Colonic mucosa (tissue), 4 donors: ENCODE measurements at places on chromosomes 16 and 17. TPM values are rescaled to one million over a fixed set of nuclear protein-coding genes. Genes with fewer than 3 reads are reported as not detected.
A peak's percentile ranks its signal among the peaks of the same experiment; 100 is the strongest.

DNA sequence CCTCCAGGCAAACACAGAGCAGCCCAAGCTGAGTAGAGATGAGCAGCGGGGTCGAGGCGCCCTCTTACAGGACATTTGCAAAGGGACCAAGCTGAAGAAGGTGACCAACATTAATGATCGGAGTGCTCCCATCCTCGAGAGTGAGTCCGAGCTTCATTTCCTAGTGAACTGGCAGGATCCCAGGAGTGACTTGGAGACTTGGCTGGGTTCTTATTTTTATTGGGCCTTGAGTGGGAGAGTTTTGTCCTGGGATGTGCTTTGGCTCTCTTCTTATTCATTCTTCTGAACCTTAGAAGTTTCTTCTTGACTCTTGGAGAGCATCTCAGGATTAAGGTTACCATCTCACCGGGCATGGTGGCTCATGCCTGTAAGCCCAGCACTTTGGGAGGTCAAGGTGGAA is 27.2 kb upstream of the CDC6 start:
- no peak overlapping the region for H3K27ac ChIP-seq
- no peak overlapping the region for H3K4me3 ChIP-seq
- H3K36me3 ChIP-seq: peaks cover 17% of the 10 kb centered on the region
- DNase-seq: no peak
- no peaks in the 10 kb centered on the region for H3K27me3 ChIP-seq

DNA sequence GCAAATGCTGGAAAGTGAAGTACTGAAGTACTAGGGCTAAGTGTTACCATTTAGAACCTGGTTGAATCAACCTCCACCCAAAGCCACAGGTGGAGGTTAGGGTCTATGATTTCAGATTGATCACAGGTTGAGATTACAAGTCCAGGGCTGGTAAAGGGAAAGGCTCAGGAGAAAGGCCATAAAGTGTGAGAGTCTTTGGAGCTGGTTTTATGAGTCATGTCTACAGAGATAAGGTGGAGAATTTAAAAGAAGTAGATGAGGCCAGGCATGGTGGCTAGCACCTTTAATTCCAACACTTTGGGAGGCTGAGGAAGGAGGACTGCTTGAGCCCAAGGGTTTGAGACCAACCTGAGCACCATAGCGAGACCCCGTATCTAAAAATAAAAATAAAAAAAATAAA is 221.7 kb upstream of the CDH11 start:
- no peak overlapping the region for H3K27ac ChIP-seq
- no peaks in the 10 kb centered on the region for H3K27me3 ChIP-seq
- H3K4me3 ChIP-seq: no peak overlapping the region
- no peaks in the 10 kb centered on the region for H3K36me3 ChIP-seq
- no peak for DNase-seq

DNA sequence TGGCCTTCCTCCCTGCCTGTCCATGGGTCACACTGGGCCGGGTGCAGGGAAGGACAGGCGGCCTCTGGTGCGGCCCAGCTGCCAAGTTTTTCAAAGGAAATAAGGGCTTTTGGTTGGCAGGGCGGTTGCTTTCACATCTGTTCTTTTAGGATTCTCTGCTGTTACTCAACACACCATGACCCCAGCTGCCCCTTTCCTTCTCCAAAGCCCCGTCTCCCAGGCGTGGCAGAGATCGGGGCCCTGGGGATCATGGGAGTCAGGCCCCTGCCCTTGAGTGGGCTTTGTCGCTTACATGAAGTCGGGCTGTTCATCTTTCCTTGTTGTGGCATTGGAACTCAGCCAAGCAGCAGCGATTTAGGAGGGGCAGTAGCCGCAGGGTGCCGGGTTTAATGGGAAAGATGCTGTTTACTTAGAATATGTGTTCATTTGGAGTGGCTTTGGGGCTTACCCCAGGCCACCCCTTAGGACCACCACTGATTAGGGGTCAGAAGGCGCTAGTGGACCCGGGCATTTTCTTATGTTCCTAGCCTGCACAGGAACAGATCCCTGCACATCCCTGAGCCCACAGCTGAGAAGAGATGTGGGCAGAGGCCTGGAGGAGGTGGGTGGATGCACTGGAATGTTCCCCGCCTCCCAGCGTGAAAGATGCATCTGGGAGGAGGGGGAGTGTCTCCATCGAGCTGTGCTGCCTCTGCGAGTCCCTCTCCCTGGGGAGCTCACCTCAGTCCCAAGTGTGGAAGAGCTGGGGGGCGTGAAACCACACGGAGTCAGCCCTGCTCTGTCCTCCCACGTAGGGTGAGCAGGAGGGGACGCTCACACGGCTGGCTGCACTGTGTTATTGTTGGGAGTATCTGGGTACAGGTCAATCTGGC is 6.8 kb upstream of the ADCY7 start:
- DNase-seq: peak; percentile 43
- no peak overlapping the region for H3K27ac ChIP-seq
- H3K36me3 ChIP-seq: no peaks in the 10 kb centered on the region
- no peak overlapping the region for H3K4me3 ChIP-seq

DNA sequence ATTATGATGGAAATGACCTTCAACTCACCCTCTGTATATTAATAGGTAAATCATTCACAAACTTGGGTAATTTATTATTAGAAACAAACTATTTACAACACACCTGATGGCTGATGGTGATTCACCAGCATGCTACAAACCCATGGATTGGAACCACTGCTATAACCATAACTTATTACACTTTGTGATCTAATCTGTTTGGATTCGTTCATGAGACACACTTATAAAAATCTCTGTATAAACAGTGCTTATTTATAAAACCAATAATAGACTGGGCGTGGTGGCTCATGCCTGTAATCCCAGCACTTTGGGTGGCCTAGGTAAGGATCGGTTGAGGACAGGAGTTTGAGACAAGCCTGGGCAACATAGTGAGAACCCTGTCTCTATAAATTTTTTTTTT is 16.0 kb downstream of the SMIM36 start:
- no peaks in the 10 kb centered on the region for H3K4me1 ChIP-seq
- no peak for DNase-seq
- H3K36me3 ChIP-seq: no peaks in the 10 kb centered on the region
- H3K4me3 ChIP-seq: no peak overlapping the region
- no peaks in the 10 kb centered on the region for H3K27me3 ChIP-seq

GRCh38 chr17:50130559-50131305 is 772 bp upstream of the SAMD14 start:
- peaks cover 10% of the 10 kb centered on the region for H3K4me1 ChIP-seq
- no peaks in the 10 kb centered on the region for H3K36me3 ChIP-seq

- H3K4me3 ChIP-seq: no peak overlapping the region
- no peaks in the 10 kb centered on the region for H3K27me3 ChIP-seq
- no peaks in the 10 kb centered on the region for H3K36me3 ChIP-seq
- no peak for DNase-seq
- H3K4me1 ChIP-seq: no peaks in the 10 kb centered on the region
These were observed 204.1 kb upstream of the NOG start for GRCh38 chr17:56389356-56389755.

- H3K4me1 ChIP-seq: no peaks in the 10 kb centered on the region
- no peak for DNase-seq
- H3K27ac ChIP-seq: no peak overlapping the region
- no peaks in the 10 kb centered on the region for H3K27me3 ChIP-seq
- H3K4me3 ChIP-seq: no peak overlapping the region
- H3K36me3 ChIP-seq: no peaks in the 10 kb centered on the region
These were observed 417.0 kb upstream of the HSBP1 start for GRCh38 chr16:83390759-83391158.

GRCh38 chr16:31148281-31148728 is 1.6 kb downstream of the PRSS36 start:
- no peaks in the 10 kb centered on the region for H3K27me3 ChIP-seq
- no peaks in the 10 kb centered on the region for H3K36me3 ChIP-seq
- H3K27ac ChIP-seq: no peak overlapping the region
- peak; percentile 88 for DNase-seq

DNA sequence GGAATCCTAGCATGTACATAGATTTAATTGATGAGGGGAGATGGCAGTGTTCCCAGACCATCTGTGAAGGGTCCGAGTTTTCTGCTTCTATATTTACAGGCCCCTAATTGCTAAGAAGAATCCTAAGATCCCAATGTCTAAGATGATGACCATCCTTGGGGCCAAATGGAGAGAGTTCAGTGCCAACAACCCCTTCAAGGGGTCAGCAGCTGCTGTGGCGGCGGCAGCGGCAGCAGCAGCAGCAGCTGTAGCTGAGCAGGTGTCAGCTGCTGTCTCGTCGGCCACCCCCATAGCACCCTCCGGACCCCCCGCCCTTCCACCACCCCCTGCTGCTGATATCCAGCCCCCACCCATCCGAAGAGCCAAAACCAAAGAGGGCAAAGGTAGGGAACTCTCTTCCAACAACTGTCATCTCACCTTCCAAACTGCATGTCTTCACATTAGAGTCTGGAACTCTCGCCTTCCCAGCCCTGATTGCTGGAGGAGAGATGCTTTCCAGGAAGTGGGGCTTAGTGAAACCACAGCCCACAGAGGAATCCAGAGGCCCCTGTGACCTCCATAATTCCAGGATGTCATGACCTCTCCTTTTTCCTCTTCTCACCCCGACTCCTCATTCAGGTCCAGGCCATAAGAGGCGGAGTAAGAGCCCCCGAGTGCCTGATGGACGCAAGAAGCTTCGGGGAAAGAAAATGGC is 4.7 kb downstream of the CHD3 start:
- H3K4me1 ChIP-seq: peaks cover 12% of the 10 kb centered on the region
- peaks cover 17% of the 10 kb centered on the region for H3K36me3 ChIP-seq
- no peak overlapping the region for H3K4me3 ChIP-seq
- H3K27ac ChIP-seq: no peak overlapping the region
- DNase-seq: no peak

DNA sequence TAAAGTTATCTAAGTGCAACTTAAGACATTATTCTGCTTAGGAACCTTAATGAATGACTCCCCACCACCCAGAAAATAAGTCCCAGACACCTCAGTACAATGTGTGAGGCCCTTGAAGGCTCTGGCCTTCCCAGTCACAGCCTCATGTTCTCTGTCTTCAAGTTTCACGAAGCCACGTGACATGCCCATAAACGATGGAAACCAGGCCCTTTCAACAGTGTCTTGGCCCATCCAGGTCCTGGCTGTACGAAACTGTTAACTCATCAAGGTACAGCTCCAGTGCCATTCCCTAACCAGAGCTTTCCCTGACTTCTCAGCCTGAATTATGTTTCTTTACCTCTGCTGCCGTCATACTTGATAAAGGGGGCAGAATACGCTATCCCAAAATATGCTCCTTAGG is 69.0 kb downstream of the ARHGAP17 start:
- H3K27ac ChIP-seq: no peak overlapping the region
- no peak for DNase-seq
- H3K36me3 ChIP-seq: peaks cover 6% of the 10 kb centered on the region

GRCh38 chr16:9012848-9013507 is 49.3 kb upstream of the USP7 start:
- no peak overlapping the region for H3K27ac ChIP-seq
- H3K4me1 ChIP-seq: peaks cover 4% of the 10 kb centered on the region

GRCh38 chr17:82300707-82301270 is 16.6 kb downstream of the CD7 start:
- H3K4me3 ChIP-seq: no peak overlapping the region
- peak; percentile 72 for DNase-seq
- H3K27me3 ChIP-seq: peaks cover 4% of the 10 kb centered on the region

DNA sequence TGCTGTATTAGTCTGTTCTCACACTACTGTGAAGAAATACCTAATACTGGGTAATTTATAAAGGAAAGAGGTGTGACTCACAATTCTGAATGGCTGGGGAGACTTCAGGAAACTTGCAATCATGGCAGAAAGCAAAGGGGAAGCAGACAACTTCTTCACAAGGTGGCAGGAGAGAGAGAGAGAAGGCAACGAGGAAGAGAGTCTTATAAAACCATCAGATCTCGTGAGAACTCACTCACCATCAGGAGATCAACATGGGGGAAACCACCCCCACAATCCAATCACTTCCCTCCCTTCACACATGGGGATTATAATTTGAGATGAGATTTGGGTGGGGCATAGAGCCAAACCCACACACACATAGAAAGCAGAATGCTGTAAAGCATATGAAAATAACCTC is 896.2 kb downstream of the CDH11 start:
- H3K4me1 ChIP-seq: no peaks in the 10 kb centered on the region
- H3K27me3 ChIP-seq: no peaks in the 10 kb centered on the region
- DNase-seq: no peak
- no peaks in the 10 kb centered on the region for H3K36me3 ChIP-seq

DNA sequence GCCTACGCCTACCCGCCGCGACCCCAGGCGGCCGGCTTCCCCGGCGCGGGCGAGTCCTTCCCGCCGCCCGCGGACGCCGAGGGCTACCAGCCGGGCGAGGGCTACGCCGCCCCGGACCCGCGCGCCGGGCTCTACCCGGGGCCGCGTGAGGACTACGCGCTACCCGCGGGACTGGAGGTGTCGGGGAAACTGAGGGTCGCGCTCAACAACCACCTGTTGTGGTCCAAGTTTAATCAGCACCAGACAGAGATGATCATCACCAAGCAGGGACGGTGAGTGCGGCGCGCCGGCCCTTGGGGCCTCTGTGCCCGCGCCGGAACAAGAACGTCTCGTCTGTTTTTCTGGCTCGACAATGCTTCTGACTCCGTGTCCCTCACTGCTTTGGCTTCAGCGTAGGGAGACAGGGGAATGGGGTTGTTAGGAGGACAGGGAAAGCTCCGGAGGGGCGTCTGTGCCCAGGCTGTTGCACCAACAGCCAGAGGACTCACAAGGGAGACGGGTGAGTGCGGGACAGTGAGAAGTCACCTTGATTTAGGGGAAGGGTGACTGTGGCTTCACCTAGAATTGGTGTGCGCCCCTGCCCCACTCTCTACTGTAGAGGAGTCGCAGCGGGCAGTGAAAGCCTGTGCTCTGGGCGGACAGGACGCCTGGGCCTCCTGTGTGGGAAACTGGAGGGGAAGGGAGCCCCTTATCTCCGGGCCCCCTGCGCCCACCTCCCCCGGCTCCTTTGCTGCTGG is 806 bp downstream of the TBX21 start:
- H3K27me3 ChIP-seq: peaks cover 25% of the 10 kb centered on the region
- H3K27ac ChIP-seq: peak overlapping the region; percentile 9
- peak overlapping the region; percentile 47 for H3K4me3 ChIP-seq
- peaks cover 3% of the 10 kb centered on the region for H3K4me1 ChIP-seq

DNA sequence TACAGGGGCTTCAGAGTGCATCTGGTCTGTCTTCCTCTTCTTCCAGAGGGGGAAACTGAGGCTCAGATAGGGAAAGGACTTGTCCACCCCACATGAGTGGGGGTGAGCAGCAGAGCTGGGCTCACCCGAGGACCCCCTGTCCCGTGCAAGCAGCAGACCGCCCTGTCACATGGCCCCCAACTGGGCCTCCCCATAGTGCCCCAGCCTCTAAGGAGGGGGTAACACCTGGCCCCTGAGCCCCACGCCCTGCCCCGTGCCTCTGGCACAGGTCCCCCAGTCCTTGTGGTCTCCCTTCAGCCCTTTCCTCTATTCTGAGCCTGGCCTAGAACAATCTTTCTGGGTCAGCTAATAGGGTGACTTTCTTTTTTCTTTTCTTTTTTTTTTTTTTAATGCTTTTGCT is 6.5 kb upstream of the NECAB2 start:
- no peak for DNase-seq
- H3K4me1 ChIP-seq: no peaks in the 10 kb centered on the region
- no peak overlapping the region for H3K27ac ChIP-seq
- no peak overlapping the region for H3K4me3 ChIP-seq
- no peaks in the 10 kb centered on the region for H3K36me3 ChIP-seq

GRCh38 chr17:31842195-31843069 is 16.6 kb downstream of the COPRS start:
- no peaks in the 10 kb centered on the region for H3K4me1 ChIP-seq
- H3K27me3 ChIP-seq: no peaks in the 10 kb centered on the region
- no peaks in the 10 kb centered on the region for H3K36me3 ChIP-seq
- H3K4me3 ChIP-seq: peak overlapping the region; percentile 16

The IRX3 gene
- total RNA-seq: not detected

The EMP2 gene
- 133 TPM for total RNA-seq

The CYB561 gene
- 90.6 TPM for total RNA-seq

The CCDC200 gene
- not detected for total RNA-seq
